Right cardiac atrium (tissue), 5 donors: ENCODE measurements at places on chromosomes 6 and 20. TPM values are rescaled to one million over a fixed set of nuclear protein-coding genes. Genes with fewer than 3 reads are reported as not detected.

DNA sequence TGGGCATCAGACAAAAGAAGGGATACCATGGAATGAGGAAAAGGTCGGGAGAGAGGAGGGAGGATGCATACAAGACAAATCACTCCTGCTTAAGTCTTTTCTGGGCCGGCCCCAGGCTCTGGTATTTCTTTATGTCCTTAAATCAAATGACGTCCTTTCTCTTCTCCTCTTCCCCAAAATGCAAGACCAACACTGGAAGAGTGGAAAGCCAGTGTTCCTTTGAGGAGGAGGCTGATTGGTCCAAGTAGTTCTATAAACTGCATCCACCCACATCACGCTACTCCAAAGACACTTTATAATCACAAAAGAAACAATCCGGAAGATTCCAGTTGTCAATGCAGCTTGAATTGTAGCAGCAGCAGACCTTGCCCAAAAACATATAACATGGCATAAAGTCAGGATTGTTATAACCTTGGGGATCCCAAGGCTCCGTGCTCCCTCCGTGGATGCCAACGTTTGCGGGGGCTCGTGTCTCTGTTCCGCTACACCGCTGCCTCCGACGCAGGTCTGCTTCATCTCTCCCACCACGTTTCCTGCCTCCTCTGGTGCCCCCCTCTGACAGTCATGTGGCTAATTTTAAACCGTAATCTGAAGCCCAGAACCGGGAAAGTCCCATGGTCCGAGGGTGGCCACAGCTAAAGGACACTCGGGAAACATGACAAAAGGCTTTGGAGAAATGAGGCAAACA, 47.1 kb downstream of the MCUR1 start:
- peak; percentile 38 for DNase-seq

DNA sequence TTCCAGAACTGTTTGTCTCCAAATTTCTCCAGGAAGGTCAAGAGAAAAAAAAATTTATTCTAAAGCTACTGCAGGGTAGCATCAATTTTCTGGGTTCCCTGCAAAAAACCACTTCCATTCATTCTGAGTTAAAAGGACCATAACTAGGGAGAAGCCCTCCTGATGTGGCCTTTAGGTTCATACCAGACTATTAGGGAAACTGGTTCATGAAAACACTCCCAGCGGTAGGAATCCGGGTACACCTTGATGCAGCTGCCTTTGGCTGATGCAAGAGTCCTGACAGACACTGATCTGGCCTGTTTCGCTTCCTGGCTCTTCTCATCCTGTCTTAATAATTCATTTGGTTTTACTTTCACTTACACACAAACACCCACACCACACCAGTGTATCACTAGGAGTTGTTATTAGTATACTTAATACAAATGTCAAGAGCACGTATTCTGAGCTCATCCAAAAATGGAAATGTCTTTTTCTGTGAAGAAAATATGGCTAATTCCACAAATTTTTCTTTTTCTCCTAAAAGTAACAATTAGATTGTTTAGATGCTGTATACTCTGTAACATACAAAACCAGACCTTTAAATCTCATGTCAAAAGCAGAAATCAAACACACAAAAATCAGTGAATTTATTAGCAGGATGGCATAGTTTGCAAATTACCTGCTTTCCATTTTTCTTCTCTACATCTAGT, 38.4 kb upstream of the ARHGAP18 start:
- DNase-seq: no peak

- DNase-seq: no peak
Measured at GRCh38 chr20:55596431-55596830, 408.9 kb downstream of the CBLN4 start.

DNA sequence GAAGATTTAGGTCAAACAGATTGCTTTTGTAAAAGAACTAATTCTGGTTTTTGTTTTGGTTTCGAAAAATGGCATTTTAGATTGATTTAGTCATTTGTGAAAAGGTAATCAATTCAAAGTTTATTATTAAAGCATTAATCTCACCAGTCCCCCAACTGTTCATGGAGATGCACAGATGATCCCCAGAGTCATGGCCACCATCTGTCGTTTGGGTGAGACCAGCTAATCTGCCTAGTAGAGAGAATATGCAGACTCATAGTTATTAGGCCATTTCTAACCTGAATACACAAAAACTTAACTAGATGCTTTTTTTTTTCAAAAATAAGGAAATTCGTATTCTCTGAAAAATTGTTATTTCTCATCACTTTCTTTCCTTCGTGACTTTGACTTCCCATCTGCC, 58.1 kb downstream of the C6orf58 start:
- DNase-seq: no peak

- no peak for DNase-seq
Measured at GRCh38 chr6:4983322-4983721, 20.5 kb downstream of the RPP40 start.

RHAG gene
- total RNA-seq: 1.4 TPM

ECT2L gene
- 0.43 TPM for total RNA-seq
